Fibroblast of mammary gland (primary cell): ENCODE measurements at places on chromosomes 3 and 15.

- DNase-seq = peak; percentile 28
These were observed 119.8 kb downstream of the SUCLG2 start for GRCh38 chr3:67534594-67534993.

GRCh38 chr15:68389936-68390817 lies 41.8 kb downstream of the ITGA11 start:
- DNase-seq = peak; percentile 63

DNA sequence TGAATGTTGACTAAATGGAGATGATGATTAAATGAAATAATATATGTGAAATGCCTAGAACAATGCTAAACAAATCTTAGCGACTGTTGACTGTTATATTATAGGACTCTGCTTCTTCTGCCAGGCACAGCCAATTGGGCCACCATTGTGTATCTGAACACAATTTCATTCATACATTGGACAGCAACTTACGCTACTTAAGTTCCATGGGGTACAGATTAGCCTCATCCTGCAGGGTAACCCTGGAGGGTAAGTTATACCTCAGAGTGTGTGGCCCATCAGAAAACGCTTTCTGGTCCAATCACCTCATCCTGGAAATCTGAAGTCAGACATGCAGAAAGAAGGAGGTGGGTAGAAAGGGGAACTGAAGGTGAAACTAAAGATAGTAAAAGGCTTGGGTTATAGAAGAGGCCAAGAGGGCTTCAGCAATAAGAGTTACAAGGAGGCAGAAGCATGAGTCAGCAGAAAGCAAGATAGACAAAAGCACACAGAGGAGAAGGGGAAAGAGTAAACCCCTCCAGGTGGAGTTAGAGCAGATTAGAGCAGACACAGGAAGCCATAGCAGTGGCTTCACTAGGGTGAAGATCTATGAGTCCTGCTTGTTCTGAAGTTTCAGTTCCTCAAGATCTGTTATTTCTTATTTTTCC lies 119.3 kb upstream of the SLC24A5 start:
- no peak for DNase-seq

DNA sequence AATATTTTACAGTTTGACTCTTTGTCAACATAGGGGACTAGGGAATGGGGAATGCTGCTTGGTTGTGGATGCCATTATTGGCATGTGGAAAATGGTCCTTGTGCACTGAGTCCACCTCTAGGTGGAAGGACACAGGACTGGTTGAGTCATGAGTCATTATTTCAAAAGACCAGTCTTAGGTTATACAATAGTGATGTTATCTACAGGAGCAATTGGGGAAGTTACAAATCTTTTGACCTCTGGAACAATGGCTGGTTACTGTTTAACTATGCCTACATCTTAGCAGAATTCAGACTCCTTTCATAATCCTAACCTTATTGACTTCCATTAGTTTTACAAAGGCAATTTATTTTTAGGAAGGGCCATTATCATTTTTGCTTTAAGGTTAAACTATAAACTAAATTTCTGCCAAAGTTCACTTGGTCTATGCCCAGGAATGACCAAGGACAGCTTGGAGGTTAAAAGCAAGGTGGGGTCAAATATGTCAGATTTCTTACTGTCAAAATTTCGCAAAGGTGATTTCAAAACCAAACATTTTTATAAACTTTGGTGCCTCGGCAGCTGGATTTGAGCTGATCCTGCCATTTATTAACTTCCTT lies 11.8 kb upstream of the CCR8 start:
- peak; percentile 2 for DNase-seq

DNA sequence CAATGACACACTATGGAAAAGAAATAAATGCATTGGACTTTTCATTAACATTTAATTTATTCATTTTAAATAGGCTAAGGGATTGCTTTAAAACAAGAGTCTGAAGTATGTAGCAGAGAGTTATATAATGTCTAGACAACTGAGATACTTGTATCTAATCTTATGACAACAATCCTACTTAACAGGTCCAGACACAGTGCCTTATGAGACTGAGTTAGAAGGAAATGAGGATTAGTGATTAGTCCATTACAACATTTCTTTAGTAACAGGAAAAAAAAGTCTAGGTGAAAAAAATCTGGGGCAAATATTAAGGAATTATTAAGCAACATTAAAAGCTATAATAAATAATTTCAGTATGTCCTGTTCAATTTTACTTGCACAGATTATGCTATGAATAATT lies 140.6 kb downstream of the MEIS2 start:
- no peak for DNase-seq

DNA sequence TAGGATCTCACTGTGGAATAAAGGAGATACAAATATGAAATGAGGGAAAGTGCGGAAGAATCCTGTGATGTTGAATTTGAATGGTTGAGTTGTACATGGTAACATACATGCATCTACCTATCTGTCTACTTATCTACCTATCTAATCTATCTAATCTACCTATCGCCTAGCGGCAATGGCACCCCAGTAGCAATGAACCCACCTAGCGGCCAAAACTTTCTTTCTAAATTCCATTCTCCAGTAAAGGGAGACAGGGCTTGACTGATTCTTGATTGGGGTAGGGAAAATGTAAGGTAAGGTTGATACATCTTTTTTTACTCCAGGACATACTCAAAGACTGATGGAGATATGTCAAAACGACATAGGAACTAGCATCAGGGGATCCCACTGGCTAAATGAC lies 345.0 kb downstream of the FHIT start:
- no peak for DNase-seq

DNA sequence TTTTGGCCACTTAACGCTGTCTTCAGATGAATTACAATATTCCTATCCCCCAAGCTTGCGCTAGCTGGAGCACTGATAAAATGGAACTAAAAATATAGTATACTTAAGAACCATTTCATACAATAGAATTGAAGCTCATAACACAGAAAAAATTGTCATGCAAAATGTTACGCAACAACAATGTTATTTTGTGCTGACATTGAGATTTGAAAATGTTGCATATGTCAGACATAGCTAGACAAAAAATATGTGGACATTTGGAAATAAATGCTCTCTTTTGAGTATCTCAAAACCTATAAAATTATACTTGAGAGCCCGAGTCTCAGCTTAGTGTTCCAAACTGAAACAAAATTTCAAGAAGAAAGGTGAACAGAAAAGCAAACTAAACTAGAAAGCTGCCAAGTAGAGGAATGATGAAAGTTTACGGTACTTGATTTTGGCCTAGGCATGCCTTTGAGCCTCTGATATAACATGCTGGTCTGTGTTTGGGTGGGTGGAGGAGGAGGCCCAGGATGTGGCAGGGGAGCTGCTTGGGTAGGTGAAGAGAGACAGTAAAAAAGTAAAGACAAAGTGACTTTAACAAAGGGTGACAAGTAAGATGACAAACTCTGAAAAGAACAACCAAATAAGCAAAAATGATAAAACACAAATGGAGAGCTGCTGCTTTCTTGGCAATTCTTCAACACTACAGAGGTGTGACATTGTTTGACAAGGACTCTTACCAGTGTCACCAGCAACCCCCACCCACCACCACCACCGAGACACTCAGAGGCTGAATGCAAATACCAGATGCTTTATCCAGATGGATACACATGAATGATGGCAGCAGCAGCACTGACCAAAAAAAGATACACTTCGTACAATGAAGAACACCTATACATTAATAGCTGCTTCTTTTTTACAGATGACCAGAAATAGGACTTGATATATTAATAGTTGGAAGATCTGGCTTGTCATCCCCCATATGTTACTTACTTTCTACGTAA lies 129.3 kb upstream of the FEZF2 start:
- DNase-seq = no peak

- peak; percentile 7 for DNase-seq
These were observed 235.5 kb upstream of the THRB start for GRCh38 chr3:24730173-24730572.

DNA sequence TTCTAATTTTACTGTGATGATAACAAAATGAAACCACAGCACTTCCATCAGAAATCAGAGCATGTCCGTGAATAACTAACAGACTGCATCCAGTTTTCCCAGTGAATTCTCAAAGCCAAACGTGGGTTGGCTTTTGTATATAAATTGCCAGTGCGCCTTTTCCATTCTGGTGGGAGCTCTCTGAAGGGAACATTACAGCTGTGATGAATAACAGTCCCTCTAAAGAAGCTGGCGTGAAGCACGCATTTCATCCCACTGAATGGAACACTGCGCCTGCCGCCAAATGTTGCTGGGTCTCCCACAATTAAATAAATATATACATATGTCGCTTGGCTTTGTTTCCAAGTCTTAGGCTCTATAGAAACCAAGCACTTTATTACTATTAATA lies 113.0 kb upstream of the PFN2 start:
- peak; percentile 69 for DNase-seq

- no peak for DNase-seq
These were observed 14.4 kb upstream of the ROBO2 start for GRCh38 chr3:77025471-77025870.

DNA sequence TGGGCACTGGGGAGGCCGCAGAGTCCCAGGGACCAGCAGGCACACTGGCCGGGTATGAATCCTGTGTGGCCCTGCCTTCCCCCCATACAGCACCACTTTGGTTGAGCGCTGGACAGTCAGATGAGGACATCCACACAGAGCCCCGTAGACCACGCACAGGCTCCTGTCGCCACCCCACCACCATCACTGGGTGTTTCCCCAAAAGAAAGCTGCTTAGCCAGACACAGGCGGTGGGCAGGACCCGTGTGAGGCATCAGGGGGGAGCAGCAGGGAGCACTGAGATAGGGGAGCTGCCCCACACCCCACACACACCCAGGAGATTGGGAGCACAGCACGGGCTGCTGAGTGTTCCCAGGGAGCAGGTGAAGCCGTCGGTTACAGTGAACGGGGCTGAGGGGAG lies 42.4 kb upstream of the SLC41A3 start:
- no peak for DNase-seq

GRCh38 chr3:43765521-43765971 lies 74.8 kb downstream of the ABHD5 start:
- peak; percentile 74 for DNase-seq

GRCh38 chr3:193971261-193971751 lies 164.6 kb upstream of the HES1 start:
- DNase-seq = peak; percentile 16

- DNase-seq = no peak
These were observed 96.2 kb downstream of the CORO2B start for GRCh38 chr15:68674975-68675374.

DNA sequence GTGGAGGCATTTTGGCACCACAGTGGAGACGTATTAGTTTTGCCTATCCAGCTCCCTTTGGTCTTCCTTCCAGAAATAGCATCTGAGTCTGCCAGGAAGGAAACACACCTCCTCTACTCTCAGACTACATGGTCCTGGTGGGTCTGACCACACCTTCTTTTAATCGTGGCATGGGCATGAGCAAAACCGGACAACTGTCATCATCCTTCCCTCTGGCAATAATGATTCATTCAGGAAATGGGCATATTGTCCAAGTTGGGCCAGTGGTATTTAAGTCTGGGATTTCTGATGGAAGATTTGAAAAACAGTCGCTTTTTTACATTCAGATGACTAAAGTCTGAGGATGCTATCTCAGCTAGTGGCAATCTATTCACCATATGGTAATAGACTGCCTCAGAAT lies 601.0 kb upstream of the ADAMTS9 start:
- DNase-seq = no peak

DNA sequence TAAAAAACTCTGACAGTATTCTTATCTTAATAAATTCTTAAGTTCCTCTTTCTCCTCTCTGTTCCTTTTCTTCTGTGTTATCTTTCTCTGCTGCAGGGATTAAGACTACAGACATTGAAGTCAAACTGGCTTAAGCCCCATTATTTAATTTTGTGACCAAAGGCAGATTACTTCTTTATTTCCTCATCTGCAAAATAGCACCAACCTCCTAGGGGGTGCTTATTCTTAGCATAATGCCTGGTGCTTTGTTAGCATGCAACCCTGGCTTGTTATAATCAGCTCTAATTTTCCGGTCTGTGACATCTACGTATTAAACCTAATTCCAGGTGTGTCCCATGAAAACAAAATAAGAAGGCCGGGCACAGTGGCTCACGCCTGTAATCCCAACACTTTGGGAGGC lies 23.8 kb downstream of the SEMA6D start:
- no peak for DNase-seq

- no peak for DNase-seq
These were observed 495.4 kb downstream of the OTOL1 start for GRCh38 chr3:161991901-161992540.

DNA sequence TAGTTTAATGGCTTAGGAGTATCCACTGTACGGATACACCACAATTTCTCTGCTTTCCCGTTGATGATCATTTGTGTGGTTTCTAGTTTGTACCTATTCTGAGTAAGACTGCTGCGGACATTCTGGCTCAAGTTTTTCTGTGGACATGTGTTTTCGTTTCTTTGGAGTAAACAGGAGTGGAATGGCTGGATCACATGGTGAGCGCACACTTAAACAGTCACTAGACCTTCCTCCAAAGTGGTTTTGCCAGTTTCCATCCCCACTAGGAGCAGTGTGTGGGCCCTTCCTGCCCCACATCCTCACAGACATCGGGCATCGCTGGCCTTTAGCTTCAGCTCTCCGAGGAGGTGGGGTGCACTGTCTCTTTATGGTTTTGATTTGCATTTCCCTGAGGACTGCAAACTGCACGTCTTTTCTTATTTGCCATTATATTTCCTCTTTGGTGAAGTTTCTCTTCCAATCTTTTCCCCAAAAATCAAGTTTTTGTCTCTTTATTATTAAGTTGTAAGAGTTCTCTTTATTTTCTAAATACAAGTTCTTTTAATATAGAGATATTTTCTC lies 94.1 kb downstream of the VGLL4 start:
- peak; percentile 75 for DNase-seq

- no peak for DNase-seq
These were observed 33.7 kb downstream of the ADCY5 start for GRCh38 chr3:123414973-123415775.

DNA sequence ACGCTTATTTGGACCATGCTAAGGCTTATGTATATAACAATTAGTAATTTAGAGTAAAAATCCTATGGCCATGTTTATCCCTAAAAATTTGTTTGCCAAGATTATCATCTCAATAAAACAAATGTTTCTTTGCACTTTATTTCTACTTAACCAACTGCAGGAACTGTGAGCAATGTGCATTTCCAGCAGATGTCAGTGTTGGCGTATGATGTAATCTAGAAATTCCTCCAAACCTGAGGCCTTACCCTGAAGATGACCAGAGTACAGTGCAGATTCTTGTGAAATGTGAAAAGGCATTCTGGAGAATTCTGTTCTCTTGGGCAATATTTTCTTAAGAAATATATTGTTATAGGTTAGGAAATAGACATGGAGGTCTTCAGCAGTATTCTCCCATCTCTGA lies 205.9 kb downstream of the MBNL1 start:
- peak; percentile 85 for DNase-seq

- DNase-seq = peak; percentile 24
These were observed 291.1 kb downstream of the CHL1 start for GRCh38 chr3:487614-488013.
